ENCODE measurements at places on chromosomes 13 and 19. TPM values are rescaled to one million over a fixed set of nuclear protein-coding genes. Genes with fewer than 3 reads are reported as not detected.

DNA sequence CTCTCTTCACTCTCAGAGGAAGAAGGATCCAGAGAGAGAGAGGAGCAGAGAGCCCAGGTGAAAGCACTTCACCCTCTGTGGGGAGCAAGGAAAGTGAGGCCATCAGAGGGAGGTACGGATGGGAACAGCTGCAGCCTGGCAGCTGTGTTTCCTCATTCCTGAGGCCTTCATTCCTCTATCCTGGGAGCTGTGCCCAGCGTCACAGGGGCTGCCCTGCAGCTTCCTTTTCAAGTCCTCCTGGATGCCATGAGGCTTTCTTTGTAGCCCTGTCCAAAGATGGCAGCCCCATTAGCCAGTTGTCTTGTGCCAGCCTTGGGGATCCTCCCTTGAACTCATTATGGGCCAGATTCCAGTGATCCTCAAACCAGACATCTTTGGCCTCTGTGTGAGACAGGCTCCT, 76.8 kb upstream of the PCDH8 start:
- no peak overlapping the region for H3K4me3 ChIP-seq
- DNase-seq: no peak
- peak overlapping the region; percentile 35 for H3K27ac ChIP-seq

DNA sequence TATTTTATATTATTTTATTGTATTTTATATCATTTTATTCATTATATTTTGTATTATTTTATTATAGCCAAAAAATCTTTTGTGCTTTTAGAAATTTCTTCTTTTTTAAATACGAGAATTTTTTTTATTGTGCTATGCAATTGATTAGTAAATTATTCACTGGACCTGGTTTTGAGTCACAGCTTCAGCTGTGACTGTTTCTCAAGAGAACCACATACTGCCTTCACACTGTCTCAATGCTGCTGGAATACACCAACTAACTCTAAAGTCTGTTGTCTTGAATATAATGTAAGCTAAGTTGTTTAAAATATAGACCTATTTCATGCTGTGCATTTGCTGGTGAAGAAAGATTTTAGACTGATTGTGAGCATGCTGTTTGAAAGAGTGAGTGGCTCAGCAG, 423.6 kb downstream of the NDFIP2 start:
- no peak for DNase-seq
- no peaks in the 10 kb centered on the region for H3K36me3 ChIP-seq
- H3K4me1 ChIP-seq: no peaks in the 10 kb centered on the region
- no peak overlapping the region for H3K27ac ChIP-seq
- H3K27me3 ChIP-seq: no peaks in the 10 kb centered on the region

DNA sequence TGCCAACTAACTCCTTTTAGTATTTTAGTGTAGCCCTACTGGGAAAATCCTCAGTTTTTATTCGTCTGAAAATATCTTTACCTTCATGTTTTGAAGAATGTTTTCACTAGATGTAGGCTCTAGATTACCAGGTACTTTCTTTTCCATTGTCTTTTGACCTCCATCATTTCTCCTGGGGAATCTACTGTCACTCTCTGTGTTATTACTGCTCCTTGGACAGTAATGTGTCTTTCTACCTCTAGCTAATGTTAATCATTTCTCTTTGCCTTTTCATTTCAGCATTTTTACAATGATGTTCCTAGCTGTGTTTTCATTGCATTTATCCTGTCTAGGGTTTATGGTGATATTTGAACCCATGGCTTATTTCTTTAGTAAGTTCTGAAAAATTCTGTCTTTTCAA, 61.9 kb downstream of the SPACA7 start:
- H3K27ac ChIP-seq: no peak overlapping the region
- peaks cover 2% of the 10 kb centered on the region for H3K27me3 ChIP-seq
- H3K4me3 ChIP-seq: no peak overlapping the region
- H3K36me3 ChIP-seq: no peaks in the 10 kb centered on the region
- H3K4me1 ChIP-seq: no peaks in the 10 kb centered on the region

Gene ERICH6B
- total RNA-seq: not detected

Gene HSD17B14
- total RNA-seq: 6.3 TPM
